Esophagus squamous epithelium (tissue), 5 donors: ENCODE measurements at places on chromosomes 5 and 9.

- no peak for DNase-seq
These were observed 193.6 kb downstream of the ROR2 start for GRCh38 chr9:91756510-91756780.

GRCh38 chr5:143116814-143117213, 286.7 kb downstream of the NR3C1 start:
- DNase-seq, result no peak

- no peak for DNase-seq
These were observed 9.7 kb downstream of the GRIN1 start for GRCh38 chr9:137148661-137149060.

- no peak for DNase-seq
These were observed 299.2 kb downstream of the ELAVL2 start for GRCh38 chr9:23526806-23527205.

GRCh38 chr5:168339109-168339771, 47.8 kb downstream of the WWC1 start:
- DNase-seq, result no peak

- DNase-seq, result no peak
These were observed 42.8 kb upstream of the MAST4 start for GRCh38 chr5:66553368-66553912.

DNA sequence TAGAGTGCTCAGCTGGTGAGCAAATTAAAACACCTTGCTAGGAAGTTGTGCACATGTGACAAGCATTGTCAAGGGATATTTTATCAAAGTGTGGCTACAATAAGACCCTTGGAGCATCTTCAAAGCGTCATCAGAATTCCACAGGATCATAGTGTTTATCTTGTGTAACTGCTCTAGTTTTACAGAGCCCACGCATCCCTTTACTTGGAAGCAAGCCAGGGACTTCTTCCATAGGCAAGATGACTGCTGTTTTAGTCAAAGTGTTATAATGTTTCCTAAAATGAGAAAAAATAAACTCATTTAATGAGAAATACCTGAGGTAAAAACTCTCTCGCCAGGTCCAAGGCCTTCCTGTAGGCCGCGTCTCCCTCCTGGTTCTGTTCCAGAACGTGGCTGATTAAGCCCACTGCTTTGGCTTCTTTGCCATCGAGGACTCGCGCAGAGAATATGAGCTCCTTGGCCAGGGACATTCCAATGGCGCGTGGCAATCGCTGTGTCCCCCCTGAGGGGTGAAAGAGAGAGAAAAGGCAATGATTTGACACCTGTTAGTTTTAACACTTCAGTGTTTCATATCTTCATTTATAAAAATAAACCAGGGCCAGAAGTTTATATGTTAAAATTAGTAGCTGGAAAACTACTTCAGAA, 141.1 kb downstream of the AUH start:
- DNase-seq, result no peak

GRCh38 chr5:151200913-151201595, 22.8 kb downstream of the CCDC69 start:
- DNase-seq, result no peak

GRCh38 chr9:127170103-127170502, 47.7 kb upstream of the ANGPTL2 start:
- no peak for DNase-seq

- no peak for DNase-seq
These were observed 46.0 kb downstream of the NEK6 start for GRCh38 chr9:124303762-124304161.

GRCh38 chr5:41641621-41642020, 131.2 kb upstream of the PLCXD3 start:
- no peak for DNase-seq

DNA sequence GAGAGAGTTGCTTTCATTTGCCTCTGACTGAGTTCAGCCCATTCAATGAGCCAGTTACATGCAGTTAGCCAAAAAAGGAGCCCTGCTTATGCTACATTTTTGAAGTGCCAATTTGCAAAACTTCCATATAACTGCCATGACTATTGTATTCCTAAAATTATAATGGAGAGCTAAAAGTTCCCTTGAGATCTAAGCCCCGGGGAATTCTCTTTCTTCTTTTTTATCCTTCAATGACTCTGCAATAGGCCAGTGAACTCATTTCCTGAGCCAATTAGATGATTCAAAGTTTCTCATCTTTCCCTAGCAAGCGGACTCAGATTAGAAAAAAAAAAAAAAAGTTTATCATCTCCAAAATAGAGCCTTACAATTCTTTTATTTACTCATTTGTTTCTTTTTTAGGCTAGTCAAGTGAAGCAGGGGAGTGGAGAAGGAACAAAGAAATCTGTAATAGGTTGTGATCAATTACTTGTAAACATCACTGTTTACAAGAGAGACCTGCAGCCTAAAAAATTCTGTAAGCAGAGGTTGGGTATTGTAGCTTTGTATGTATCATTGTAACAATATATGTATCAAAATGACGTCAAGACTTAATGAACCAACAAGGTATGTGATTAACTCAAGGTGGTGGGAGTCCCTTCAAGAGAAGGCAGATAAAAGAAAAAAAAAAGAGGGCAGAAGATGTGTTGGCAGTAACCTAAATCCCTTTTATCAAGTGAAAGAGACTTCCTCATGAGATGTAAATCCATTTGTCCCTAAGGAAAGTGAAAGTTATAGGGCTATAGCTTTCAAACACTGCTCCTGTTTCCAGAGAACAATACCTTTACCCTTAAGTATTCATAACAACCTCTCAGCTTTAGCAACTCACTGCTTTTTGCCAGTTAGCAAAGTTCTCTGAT, 48.7 kb upstream of the HOMER1 start:
- DNase-seq, result no peak

- no peak for DNase-seq
These were observed 32.2 kb downstream of the ZNF131 start for GRCh38 chr5:43152946-43153345.

GRCh38 chr5:100855295-100855694, 47.8 kb downstream of the ST8SIA4 start:
- DNase-seq, result no peak

- no peak for DNase-seq
These were observed 6.5 kb downstream of the CAST start for GRCh38 chr5:96668725-96669124.

DNA sequence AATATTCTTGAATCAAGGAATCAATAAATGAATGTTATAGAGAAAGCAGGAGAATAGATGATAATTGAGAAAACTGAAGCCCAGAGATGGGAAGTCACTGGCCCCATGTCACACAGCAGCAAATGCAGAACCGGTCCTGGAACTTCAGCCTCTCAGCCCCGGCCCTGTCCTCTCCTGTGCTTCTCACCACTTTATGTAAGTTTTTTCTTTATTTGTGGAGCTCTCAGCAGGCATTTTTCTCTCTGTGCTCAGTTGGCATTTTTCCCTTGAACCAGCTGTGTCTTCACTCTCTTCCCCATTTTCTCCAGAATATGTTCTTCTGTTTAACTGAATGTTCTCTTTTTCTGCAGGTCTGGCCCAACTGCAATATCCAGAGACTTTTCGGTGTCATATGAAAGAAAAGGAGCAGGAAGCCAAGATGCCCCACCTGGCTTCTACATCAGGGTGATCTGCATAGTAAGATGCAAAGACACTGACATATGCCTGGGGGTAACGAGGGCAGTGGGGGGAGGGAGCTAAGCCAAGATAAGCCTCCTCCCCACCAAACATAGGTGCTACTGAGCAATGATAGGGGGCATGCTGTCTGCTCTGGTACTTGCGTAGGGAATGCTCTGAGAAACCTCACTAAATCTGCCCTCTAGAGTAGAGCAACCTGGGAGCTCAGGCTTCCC, 12.8 kb upstream of the LCP2 start:
- no peak for DNase-seq

GRCh38 chr9:3415906-3416305, 109.9 kb downstream of the RFX3 start:
- no peak for DNase-seq

- no peak for DNase-seq
These were observed 139.6 kb downstream of the GLIS3 start for GRCh38 chr9:4160249-4160648.

- DNase-seq, result no peak
These were observed 98.1 kb downstream of the PAX5 start for GRCh38 chr9:36935768-36936497.

DNA sequence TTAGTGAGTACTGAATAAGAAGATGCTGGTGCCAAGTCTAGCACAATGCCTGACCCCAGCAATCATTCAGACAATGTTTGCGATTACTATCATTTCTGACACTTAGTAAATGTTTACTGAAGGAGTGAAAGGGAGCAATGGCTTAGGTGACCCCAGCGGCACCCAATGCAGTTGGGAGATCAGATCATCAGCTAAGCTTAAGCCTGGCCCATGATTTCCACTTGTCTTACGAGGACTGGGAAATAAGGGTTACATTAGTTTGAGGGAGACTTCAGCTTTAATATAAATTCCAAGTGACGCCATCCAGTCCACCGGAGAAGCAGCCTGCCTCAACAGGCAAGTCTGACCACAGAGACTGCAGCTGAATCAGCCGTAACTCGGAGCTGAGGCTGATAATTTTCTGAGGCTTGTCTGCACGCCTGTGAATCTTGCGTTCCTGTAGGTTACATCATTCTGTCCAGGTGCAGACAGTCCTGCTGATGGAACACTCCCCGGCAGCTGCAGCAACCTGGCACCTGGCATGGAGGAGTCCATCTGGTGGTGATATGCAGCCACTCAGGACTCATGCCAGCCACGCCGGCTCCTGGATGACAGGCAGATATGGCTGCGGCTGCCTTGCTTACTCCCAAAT, 34.9 kb upstream of the FGF1 start:
- no peak for DNase-seq

GRCh38 chr5:144390133-144390532, 219.5 kb downstream of the KCTD16 start:
- no peak for DNase-seq

DNA sequence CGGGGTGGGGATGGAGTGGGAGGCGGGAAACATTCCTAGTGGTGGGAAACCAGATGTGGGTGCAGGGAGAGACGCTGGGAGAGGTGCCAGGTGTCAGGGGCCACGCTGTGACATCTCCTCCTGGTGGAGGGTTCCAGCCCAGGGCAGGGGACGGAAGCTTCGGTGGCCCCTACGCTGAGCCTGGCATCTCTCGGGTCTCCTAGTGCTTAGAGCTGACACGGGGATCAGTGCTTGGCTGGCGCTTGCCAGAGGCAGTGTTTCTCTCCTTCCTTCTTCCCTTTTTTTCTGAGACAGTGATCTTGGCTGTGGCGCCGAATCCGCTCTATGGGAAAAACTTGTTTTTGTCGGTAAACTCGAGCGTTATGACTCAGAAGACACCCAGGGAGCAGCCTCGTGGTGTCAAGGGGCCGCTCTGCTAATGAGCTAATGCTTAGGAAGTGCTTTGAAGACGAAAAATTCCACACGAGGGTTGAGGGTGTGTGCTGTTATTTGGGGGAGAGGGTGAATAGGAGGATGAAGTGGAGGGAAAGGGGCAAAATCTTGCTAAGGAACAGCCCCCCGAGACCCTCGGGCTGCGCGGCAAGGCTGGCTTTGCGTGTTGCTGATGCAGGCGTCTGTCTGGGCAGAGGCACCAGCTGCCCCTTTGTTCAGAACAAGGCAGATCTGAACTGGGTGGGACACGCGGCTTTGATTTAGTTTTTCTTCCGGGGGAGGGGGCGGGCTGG, 20.4 kb upstream of the IER5L start:
- DNase-seq, result no peak

DNA sequence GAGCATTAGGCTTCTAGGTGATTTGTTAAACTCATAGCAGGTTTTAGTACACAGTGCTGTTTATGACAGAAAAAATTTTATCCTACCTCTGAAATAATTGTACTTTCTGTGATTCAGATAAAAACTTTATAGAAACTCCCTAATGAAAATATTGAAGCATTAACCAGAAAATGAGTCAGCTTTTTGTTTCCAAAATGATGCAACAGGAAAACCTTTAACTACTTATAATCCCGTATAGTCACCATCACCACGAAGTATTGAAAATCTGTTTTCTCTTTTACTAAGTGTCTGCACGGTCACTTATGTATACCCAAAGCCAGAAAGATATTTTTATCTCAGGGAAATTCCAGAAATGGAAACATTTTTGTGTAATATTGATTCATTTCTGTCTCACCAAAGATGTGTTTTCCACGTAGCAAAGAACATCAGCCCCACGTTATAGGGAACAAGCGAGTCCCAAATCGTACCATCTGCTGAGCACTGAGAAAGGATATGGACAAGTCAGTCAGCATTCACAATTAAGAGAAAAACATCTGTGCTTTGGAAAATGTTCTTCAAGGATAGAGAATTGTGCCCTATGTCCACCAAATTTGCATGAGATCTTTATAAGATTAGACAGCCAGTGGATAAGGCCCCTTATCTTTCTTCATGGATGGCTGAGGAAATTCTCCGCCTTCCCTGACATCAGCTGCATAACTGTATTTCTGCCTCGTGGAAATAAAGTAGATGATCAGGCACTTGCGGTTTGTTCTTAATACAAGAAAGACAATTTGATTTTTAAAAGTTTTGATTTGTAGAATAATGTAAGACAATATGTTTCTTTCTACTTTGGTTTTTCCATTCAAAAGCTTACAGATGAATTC, 41.9 kb downstream of the TNFAIP8 start:
- DNase-seq, result no peak

GRCh38 chr5:177222269-177222668, 81.2 kb downstream of the RAB24 start:
- DNase-seq, result no peak

GRCh38 chr9:109277451-109277850, 43.4 kb downstream of the EPB41L4B start:
- DNase-seq, result no peak

GRCh38 chr5:110053824-110054223, 364.1 kb downstream of the MAN2A1 start:
- no peak for DNase-seq

GRCh38 chr9:107863396-107863795, 373.8 kb upstream of the KLF4 start:
- DNase-seq, result no peak

- no peak for DNase-seq
These were observed 530.9 kb upstream of the TYRP1 start for GRCh38 chr9:12162181-12162815.

DNA sequence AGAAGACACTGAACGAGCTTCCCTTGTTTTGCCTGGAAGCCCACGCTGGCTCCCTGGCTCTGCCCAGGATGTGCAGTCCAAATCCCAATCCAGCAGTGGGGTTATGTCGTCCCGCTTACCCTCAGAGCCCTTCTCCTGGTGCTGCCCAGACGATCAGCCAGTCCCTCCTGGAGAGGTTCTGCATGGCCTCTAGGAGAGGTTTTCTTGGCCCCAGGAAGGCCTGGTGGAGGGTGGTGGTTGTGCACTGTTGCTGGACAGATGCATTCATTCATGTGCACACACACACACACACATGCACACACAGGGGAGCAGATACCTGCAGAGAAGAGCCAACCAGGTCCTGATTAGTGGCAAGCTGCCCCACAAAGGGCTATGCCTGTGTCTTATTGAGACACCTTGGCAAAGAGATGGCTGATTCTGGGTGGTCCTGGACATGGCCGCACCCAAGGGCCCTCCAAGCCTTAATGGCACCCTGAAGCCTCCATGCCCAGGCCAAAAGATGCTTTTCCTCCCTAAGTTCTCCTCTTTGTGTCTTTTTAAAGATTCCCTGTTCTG, 10.5 kb upstream of the OLFM1 start:
- DNase-seq, result no peak

DNA sequence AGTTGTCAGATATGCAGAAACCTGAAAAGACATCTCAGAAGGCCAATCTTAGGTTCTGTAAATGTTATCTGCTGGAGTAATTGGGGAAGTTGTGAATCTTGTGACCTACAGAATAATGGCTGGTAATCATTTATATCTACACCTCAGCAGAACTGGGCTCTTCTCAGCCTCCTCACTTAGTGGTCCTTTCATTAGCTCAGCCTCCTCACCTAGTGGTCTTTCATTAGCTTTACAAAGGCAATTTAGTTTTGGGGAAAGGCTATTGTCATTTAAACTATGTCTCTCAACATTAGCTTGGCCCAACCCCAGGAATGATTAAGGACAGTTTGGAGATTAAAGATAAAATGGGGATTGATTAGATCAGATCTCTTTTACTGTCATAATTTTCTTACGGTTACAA, 284.2 kb upstream of the SGCD start:
- DNase-seq, result no peak
